Mammary epithelial cell (primary cell): ENCODE measurements at places on chromosomes 13 and 19. TPM values are rescaled to one million over a fixed set of nuclear protein-coding genes. Genes with fewer than 3 reads are reported as not detected.

DNA sequence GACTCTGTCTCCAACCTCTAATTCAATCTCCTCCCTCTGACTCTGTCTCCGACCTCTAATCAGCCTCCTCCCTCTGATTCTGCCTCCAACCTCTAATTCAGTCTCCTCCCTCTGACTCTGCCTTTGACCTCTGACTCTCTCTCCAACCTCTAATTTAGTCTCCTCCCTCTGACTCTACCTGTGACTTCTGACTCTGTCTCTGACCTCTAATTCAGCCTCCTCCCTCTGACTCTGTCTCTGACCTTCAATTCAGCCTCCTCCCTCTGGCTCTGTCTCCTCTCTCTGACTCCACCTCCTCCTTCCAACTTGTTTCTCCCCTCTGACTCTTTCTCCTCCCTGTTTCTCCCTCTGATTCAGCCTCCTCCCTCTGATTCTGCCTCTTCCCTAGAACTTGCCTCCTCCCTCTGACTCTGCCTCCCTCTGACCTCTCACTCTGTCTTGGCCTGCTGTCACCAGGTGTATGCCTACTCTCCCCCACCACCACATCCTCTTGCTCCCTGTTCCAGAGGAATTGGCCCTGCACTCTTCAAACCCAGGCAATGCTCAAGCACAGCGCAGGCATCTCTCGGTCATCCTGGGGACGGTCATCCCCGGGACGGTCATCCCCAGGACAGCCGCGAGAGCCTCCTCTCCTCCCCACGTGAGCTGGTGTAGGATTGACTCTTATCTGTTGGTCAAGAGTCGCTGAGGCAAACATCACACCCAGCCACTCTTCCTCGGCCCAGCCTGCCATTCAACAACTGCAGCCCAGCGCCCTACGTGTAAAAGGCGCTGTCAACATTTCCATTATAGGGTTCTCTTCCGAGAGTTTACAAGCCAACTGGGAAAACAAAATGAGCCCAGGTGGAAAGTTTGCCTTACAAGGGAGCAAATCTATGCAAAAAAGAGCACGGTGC lies 60.2 kb downstream of the ZIC5 start:
- no peak for DNase-seq

- no peak for DNase-seq
Measured at GRCh38 chr19:54937926-54938325, 9.4 kb downstream of the NLRP7 start.

- no peak for DNase-seq
Measured at GRCh38 chr13:108178078-108178477, 37.3 kb downstream of the LIG4 start.

GRCh38 chr19:30341611-30342201 lies 30.5 kb upstream of the ZNF536 start:
- no peak for DNase-seq

DNA sequence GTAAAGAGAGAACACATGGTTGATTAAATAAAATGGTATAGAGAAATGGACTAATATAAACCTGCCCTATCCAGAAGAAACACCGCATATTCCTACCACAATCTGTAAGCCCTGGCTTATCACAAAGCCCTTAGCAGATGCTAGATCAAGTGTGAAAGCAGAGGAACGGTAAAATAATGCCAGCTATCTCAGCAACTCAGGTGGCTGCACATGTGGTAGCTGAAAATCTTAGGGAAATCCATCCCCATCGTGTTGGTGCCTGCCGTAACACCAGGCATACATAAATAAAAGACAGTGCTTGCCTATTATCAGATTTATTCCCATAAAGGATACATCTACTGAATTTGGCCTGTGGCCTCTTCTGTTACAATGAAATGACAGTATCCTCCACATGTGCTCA lies 304.1 kb upstream of the MAB21L1 start:
- no peak for DNase-seq

- no peak for DNase-seq
Measured at GRCh38 chr19:41784743-41785142, 11.6 kb upstream of the CEACAM3 start.

DNA sequence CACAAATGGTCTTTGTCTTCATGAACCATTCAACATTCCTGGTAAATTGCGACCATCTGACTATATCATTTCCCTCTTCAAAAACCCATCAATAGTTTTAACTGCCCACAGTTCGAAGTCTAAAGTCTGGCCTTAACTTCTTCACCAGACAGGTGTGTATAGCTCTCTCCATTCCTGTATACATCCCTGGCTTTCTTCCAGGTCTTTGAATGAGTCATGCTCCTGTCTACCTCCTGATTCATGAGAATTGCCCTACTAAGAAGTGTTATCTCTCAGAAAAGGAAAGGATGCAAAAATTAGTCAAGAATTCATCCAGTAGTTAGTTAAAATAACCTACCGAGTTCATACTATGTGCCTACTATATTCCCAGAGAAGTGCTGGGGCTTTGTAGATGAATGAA lies 225.0 kb downstream of the TBC1D4 start:
- peak; percentile 77 for DNase-seq

DNA sequence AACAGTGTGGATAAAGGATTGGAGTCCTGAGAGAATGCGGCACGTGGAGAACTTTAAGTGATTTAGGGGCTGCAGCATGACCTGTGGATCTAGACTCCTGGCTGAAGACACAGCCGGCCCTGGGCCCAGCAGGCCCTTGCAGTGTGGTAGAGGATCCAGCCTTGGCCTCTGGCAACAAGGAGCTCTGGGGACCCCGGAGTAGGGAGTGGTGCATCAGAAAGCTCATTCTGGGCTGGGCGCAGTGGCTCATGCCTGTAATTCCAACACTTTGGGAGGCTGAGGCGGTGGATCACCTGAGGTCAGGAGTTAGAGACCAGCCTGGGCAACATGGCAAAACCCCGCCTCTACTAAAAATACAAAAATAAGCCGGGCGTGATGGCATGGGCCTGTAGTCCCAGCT lies 76.0 kb downstream of the CHST8 start:
- no peak for DNase-seq

DNA sequence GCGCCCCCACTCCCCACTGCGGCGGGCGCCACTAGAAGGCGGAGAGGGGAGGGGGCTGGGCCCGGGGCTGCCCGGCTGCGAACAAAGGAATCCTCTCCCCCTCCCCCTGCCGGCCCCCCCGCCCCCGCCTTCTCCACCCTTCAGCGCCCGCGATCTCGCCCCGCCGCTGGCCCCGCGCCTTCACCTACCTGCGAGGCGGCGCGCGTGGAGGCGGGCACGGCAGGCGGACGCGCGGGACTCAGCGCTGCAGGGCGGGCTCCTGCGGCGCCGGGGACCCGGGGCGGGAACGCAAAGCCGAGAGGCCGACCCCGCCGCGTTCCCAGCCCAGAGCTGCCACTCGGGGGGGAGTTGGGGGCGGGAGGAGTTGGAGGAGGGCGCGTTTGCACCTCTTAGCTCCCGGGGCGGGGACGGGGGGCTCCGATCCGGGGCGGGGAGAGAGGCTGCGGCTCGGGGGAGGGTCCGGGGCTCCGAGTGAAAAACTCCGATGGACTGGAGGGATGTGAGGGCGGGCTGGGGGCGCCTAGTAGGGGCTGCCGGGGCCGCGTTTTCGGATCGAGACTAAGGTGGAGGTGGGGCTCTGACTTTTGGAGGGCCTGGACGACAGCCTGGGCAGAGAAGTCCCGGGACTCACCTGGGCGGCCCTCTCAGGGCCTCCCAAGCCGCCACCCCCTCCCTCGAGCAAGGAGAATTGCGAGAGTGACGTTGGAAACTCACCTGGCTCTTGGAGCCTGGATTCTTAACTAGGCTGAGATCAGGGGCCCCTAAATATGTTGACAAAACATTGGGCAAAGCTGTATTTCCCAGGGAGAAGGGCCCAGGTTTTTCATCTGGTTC lies at the start of gene FBN3:
TSS of gene FBN3 (minus strand) at position 332 of the 834 bp plus-strand sequence. CDS start 2,112 bp downstream, outside the sequence.
- DNase-seq = no peak

- no peak for DNase-seq
Measured at GRCh38 chr19:53554804-53555203, 16.9 kb downstream of the ZNF331 start.

DNA sequence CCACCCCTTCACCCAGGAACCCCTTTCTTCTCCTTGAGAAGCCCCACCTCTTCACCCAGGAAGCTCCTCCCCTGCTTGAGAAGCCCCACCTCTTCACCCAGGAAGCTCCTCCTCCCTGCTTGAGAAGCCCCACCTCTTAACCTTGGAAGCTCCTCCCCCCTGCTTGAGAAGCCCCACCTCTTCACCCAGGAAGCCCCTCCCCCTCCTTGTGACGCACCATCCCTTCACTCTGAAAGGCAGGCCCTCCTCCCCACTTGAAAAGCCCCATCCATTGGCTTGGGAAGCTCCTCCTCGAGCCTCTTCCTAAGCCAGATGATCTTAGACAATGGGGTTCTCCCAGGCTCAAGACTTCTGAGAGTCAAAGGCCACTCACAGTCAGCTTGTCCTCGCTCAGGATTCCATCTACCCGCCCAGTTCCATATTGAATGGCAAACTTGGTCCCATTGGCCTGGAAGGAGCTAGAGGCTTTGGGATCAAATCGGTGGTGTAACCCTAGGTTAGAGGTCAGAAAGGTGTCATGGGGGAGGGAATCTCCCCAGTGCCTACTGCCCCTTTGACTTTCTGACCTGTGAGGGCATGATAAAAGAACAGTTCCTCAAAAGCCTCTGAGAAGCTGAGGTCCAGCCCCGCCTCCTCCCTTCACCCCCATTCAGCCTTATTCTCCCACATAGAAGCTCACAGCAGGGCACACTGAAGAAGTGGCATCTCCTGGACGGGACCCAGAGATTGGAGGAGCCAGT lies 4.0 kb downstream of the NAPSA start:
- DNase-seq = no peak

DNA sequence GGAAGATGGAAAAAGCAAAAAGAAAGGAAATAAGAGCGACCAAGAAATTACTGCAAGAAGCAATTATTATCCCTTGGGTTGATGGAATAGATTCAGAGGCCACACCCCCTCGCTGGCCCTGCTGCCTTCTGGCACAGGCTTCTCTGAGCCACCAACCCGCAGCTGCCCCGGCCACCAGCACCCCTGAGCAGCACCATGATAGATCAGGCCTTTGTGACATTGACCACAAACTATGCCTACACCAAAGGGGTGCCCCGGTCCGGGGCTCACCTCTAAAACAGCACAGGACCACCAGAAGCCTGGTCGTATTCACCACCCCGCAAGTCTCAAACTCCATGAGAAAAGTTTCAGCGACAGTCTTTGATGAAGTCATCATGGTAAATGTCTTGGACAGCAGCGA lies 1059.3 kb downstream of the SLITRK1 start:
- no peak for DNase-seq

- DNase-seq = no peak
Measured at GRCh38 chr13:41858780-41859179, 102.1 kb downstream of the VWA8 start.

TJP3 gene
- 0.48 TPM for polyA plus RNA-seq

KLC3 gene
- 14.8 TPM for polyA plus RNA-seq
